ENCODE measurements at places on chromosomes 11 and 22. TPM values are rescaled to one million over a fixed set of nuclear protein-coding genes. Genes with fewer than 3 reads are reported as not detected.

The FEN1 gene
- 15.9 TPM for total RNA-seq

GRCh38 chr11:65210748-65211147, 29.0 kb downstream of the CAPN1 start:
- DNase-seq = no peak

- no peak for DNase-seq
Observed at GRCh38 chr22:48742556-48743343, 1084.9 kb downstream of the BRD1 start.

GRCh38 chr11:106238704-106239360, 161.4 kb downstream of the AASDHPPT start:
- DNase-seq = no peak

Measured in frontal cortex (tissue), 4 donors.